ENCODE measurements at places on chromosomes 13 and 19.

GRCh38 chr13:26855071-26855470 lies 94.5 kb upstream of the GPR12 start:
- no peak for DNase-seq

DNA sequence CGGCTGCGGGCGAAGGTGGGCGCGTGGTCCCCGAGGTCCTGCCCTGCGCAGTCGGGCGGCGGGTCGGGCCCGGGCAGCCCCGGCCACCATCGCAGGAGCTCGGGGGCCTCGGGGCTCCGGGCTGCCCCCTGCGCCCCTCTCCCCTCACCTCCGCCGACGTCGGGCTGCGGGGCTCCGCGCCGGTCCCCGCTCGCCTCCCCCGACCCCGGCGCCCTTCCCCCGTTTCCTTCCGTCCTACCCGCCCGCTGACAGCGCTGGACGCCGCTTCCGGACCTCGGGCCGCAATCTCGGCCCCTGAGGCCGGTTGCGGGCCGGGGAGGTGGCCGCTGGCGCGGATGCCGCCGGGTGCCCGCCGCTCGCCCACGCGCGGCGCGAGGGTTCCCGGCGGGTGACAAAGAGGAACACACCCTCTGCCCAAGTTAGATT lies 720 bp downstream of the FARP1 start:
- no peak for DNase-seq

GRCh38 chr19:20482721-20483120 lies 82.9 kb downstream of the ZNF737 start:
- no peak for DNase-seq

- no peak for DNase-seq
Measured at GRCh38 chr13:76715621-76716020, 170.6 kb downstream of the KCTD12 start.

GRCh38 chr13:109333893-109334651 lies 452.3 kb downstream of the IRS2 start:
- no peak for DNase-seq

Measured in activated naive CD4-positive, alpha-beta T cell treated with Interleukin-2 at 50 U/mL for 16 hours (primary cell).